ENCODE measurements at places on chromosomes 4 and X.

DNA sequence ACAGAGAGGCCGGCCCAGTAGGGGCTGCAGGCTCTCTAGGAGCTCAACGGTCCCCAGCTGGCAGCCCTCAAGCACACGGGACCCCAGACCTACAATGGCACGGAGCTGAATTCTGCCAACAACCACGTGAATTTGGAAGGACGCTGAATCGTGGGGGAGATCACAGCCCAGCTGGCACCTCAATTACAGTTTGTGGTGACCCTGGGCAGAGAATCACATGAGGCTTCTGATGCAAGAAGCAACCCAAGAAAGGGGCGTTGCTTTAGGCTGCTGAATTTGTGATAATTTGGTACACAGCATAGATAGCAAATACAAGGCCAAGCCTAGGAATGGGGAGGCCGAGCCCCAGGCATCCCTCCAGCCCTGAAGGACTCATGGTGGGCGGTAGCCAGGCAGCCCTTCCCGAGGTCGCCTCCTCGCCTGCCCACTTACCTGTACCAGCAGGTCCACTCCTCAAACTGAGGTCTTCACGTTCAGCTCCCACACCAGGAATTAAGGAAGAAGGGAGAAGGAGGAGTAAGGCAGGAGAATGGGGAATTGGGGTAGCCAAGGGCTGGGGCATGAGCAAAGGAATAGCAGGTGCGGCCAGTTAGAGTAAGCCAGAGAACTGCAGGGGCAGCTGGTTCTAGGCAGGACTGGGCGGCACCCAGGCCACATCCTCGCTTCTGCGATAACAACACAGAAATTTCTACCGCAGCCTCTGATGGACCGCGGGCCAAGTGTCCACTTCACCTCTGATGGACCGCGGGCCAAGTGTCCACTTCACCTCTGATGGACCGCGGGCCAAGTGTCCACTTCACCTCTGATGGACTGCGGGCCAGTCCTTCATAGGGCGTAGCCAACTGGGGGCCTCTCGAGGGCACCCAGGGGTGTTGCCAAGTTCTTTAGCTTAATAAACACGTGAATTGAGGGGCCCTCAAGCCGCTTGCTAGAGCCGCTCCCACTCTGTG is 23.4 kb upstream of the HTRA3 start:
- DNase-seq, result no peak

DNA sequence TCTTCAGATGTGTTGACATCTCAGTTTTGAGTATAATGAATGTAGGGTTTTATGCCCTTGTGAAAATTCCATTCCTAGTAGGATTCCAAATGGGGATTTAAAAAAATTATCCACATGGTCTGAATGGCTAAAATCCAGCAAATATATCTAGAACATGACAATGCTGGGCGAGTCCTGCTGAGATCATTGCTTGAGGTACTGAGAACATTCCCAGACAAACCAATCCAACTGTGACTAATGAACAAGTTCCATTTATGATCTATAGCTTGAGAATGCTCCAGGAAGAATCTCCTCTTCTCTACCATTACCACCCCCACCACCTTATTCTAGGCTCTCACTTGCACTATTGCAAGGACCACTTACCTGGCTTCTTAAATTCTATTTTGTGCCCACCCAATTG is 77.2 kb upstream of the IL1RAPL2 start:
- DNase-seq, result no peak

DNA sequence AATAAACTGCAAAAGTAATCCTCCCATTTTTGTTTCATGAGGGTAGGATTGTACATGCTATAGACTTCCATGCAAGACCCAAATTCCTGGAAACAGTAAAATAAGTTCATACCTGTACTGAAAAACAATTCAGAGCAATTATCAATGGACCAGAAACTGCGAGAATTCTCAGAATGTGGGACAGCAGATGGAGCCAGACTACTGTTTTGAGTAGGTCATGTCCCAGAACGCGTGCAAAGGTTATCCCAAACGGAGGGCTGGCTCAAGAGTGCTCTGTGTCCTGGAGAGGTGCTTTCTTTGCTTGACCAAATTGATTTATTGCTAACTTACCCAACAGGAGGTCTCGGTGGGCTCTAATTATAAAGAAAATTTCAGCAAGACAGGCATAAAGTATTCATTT is 1.7 kb upstream of the MAGEH1 start:
- peak; percentile 1 for DNase-seq

DNA sequence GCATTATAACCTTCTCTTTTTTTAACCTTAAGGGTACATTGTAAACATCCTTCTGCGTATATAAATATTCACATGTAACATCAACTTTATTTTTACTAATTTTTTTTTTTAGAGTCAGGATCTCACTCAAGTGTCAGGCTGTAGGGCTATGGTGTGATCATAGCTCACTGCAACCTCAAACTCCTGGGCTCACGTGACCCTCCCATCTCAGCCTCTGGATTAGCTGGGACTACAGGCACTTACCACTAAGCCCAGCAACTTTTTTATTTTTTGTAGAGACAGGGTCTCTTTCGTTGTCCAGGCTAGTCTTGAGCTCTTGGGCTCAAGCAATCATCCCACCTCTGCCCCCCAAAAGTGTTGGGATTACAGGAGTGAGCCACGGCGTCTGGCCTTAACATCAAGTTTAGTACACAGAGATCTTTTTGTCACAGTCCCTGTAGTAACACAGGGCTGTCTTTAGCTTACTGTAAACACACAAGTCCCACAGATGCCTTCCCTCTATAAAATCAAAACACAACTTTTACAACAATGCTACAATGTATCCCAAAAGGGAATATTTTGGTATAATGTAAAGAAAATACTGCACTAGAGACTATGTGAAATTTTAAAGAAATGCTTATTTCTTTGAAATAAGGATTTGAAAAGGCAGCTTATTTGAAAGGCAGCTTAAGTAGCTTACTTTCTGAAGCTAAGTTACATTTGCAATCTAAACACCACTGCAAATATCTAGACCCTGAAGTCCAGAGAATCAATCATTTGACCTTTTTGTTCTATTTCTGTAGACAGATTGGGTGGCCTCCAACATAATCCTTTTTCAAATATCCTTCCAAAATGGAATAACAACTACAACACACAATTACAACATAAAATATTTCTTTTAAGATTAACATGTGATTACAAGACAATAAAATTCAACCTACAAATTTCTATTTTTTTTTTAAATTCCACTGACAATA is 116.0 kb downstream of the APBB2 start:
- no peak for DNase-seq

GRCh38 chr4:20570981-20571715 is 129.1 kb upstream of the PACRGL start:
- DNase-seq, result no peak

GRCh38 chr4:184270808-184271413 is 53.2 kb upstream of the ENPP6 start:
- DNase-seq, result no peak

DNA sequence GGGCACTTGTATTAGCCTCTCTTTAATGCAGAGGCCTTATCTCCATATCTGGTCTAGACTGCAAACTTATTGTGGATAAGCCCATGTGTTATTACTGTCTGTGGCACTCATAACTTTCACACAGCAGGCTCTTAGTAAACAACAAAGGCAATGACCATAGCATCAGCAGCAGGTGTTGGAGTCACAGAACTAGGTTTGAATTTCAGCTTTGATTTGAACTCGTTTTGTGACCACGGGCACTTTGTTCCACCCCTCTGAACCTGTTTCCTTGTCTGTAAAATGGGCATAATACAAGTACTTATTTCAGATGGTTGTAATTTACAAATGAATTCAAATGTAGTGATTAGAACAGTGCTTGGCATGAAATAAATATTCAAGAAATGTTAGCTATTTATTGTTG is 121.8 kb upstream of the C1GALT1C1 start:
- DNase-seq, result peak; percentile 62

DNA sequence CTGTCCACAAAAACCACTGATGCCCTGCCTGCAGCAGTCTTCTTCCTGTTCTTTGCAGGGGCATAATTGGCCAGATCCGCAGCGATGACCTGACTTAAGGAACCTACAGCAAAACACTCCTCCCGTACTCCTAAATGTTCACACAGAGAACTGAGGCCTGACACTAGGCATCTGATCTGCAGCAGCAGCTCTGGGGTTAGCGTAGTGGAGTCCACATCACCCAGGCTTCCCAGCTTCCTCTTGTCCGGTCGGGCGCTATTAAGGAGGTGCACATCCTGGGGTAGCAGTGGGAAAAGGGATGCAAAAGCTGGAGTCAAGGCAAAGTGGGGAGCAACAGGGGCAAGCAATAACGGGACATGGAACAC is 758 bp downstream of the SCFD2 start:
- DNase-seq, result peak; percentile 62

GRCh38 chrX:105696870-105697269 is 125.5 kb upstream of the NRK start:
- DNase-seq, result peak; percentile 0

DNA sequence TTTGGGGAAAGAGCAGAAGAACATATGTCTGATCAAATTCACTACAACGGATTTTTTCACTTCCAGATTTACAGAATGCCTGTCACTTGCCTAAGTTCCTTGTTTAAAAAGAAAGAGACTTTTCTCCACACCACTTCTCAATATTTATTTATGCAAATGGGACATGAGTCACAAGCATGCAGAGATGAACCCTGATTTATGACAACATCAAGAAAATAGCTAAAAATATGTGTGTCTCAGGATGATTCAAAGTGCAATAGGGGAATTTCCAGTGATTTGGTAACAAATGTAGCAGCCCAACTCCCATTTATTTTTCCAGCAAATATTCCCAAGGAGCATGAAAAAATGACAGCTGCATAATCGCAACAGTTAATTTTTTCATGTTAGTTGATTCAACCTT is 180.4 kb upstream of the FAT1 start:
- DNase-seq, result no peak

DNA sequence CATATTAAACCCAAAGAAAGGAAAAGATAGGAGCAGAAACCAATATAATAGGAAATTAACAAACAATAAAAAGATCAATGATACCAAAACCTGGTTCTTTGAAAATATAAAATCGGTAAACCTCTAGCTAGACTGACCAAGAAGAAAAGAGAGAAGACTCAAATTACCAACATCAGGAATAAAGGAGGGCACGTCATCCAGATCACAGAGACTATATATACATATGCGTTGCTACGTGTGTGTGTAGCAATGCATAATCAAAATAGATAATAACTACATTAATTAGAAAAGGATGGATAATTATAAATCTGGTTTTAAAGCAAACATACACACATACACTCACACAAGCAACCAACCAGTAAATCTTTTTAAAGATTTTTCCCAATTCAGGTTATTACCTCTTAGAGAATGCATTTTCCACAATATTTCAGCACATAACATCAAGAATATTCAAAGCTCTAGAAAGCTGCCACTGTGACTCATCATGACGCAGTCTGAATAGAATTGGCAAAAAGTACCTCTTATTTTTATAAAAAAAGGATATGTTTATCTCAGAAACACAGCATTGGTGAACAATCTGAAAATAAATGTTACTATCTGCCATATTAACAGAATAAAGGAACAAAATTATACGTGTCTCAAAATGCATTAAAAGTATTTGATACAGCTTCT is 41.4 kb upstream of the USP9X start:
- DNase-seq, result no peak

- no peak for DNase-seq
Measured at GRCh38 chr4:99843413-99843812, 26.8 kb downstream of the DAPP1 start.

DNA sequence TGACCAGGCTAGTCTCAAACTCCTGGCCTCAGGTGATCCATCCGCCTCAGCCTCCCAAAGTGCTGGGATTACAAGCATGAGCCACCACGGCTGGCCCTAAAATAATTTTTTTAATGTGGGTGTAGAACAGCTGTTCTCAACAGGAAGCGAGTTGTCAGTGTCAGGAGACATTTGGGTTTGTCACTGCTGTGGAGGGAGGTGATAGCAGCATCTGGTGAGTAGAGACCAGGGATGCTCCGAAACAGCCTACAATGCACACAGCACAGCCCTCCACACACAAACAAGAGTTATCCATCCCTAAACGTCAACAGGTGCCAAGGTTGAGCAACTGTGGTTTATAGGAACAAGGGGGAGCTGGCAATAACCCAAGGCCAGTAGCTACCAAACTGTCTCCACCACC is 243.4 kb upstream of the STS start:
- no peak for DNase-seq

DNA sequence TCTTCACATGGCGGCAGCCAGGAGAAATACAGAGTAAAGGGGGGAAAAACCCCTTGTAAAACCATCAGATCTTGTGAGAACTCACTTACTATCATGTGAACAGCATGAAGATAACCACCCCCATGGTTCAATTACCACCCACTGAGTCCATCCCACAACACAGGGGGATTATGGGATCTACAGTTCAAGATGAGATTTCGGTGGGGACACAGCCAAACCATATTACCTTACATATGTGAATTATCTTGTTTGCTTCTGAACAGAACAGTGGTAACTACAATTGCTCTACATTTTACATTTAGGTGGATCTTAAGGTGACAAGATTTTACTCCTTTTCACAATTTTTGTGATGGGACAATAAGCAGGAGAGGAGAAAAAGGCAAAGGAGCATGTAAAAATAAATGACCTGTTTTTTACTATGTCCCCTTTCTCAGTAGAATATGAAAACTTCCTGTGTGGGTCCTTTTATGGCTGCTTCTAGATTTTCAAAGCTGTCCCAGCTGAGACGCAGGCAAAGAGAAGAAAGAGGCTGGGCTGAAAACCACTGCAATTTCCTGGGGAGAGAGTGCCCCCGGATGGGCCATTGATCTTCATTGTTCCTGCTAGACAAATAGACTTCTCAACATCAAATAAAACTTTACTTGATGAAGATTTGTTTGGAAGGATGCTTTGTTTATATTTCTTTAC is 45.9 kb upstream of the PGM2 start:
- peak; percentile 17 for DNase-seq

GRCh38 chrX:154733066-154733425 is 17.8 kb downstream of the GAB3 start:
- no peak for DNase-seq

DNA sequence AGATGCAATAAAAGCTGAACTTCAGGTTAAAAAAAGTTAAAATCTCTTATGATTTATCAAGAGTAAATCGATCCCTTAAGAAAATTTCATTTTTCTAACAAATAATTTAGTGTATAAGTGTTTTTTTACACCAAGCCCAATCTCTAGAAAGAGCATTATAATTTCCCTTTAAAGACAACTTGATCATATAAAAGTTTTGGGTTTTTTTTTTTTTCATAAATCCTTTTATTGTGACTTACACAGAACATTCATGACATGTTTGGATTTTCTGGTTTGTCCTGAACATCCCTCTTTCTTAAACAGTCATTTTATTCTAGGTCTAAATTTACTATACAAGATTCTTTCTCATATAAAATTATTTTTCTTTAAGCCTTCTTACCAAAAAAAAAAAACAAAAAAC is 6.5 kb downstream of the ZNF721 start:
- DNase-seq, result no peak

DNA sequence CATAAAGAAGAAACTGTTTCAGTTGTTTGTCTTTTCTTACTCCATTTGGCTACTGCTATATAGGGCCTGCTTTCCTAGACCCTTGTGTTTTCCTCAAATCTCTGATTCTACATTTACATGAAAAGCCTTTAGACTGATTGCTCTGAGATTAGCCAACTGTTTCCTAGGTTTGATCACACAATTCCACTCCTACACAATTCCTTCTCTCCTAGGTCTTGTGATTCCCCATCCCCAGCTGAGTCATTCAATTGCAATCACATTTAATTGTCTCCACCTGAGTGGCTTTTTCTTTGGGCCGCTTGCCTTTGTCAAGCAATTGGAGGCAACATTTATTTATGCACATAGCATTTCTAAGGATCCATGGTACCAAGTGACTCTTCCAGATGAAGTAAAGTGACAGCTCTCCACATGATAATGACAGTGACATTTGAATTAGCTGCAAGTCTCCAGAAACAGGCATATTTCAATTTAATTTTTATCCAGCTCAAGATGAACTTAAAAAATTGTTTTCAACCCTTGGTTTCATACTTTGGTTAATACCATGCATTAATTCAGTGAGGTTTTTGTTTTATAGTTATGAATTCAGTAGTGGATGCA is 35.8 kb downstream of the ATXN3L start:
- no peak for DNase-seq

All from NAMALWA (cell line).